Osteocyte (in vitro differentiated cells): ENCODE measurements at places on chromosomes 4 and X. TPM values are rescaled to one million over a fixed set of nuclear protein-coding genes. Genes with fewer than 3 reads are reported as not detected.
A peak's percentile ranks its signal among the peaks of the same experiment; 100 is the strongest.

- H3K27me3 ChIP-seq: no peaks in the 10 kb centered on the region
- DNase-seq: no peak
- H3K27ac ChIP-seq: no peak overlapping the region
- no peaks in the 10 kb centered on the region for H3K4me1 ChIP-seq
- H3K4me3 ChIP-seq: no peak overlapping the region
These were observed 1188.1 kb downstream of the PCDH7 start for GRCh38 chr4:31908261-31908660.

DNA sequence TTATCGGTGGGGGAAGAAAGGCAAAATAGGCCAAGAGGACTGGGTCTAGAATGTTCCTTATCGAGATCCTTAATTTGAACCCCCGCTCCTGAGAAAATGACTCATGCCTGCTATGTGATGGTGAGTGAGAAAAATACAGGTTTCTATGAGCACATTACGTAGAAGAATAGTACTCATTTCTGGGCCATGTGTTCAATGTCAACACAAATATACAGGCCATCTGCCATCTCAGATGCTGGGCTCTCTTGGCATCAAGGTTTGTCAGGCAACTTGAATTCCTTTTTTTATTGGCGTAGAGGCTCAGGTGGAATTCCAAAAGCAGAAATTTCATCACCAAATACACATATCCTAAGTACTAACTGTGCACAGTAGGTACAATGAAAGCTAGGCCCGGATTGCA is 81.4 kb upstream of the TRIM2 start:
- H3K27ac ChIP-seq: no peak overlapping the region
- no peaks in the 10 kb centered on the region for H3K27me3 ChIP-seq
- H3K4me3 ChIP-seq: no peak overlapping the region
- peaks cover 11% of the 10 kb centered on the region for H3K4me1 ChIP-seq
- no peak for DNase-seq

- H3K27ac ChIP-seq: no peak overlapping the region
- DNase-seq: no peak
- H3K4me1 ChIP-seq: peaks cover 31% of the 10 kb centered on the region
- H3K4me3 ChIP-seq: no peak overlapping the region
These were observed 116.8 kb downstream of the SMIM20 start for GRCh38 chr4:26030780-26031179.

- H3K4me3 ChIP-seq: peak overlapping the region; percentile 62
- peaks cover 25% of the 10 kb centered on the region for H3K27me3 ChIP-seq
- H3K4me1 ChIP-seq: peaks cover 6% of the 10 kb centered on the region
- H3K36me3 ChIP-seq: no peaks in the 10 kb centered on the region
These were observed 645 bp downstream of the APLN start for GRCh38 chrX:129653971-129654651.

DNA sequence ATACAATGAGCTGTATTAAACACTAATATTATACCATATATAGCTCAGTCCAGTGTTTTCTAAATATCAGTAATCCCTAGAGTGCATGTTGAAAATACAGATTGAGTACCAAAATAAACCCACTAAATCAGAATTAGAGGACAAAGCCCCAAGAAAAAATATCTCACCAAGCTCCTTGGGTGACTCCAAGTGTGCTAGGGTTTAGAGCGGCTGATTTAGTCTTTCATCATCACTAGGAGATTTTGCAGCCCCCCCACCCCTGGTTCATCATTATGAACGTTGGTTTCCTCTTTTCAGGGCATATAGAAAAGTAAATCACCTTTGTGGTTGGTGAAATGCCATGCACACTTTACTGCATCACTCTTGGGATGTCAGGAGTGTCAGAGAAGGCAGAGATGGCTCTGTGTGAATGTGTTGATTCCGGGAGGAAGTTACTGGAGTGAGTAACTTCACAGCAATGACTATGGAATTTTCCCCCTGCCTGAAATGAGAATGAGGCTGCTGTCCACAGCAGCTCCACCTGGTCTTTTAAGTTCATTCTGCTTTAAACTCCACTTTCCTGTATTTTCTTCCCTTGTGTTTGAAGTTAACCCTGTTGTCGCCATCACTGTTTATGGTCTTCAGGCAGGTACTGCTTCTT is 25.2 kb upstream of the ANAPC4 start:
- DNase-seq: no peak
- peaks cover 8% of the 10 kb centered on the region for H3K36me3 ChIP-seq
- no peak overlapping the region for H3K4me3 ChIP-seq
- H3K27ac ChIP-seq: no peak overlapping the region
- no peaks in the 10 kb centered on the region for H3K27me3 ChIP-seq

DNA sequence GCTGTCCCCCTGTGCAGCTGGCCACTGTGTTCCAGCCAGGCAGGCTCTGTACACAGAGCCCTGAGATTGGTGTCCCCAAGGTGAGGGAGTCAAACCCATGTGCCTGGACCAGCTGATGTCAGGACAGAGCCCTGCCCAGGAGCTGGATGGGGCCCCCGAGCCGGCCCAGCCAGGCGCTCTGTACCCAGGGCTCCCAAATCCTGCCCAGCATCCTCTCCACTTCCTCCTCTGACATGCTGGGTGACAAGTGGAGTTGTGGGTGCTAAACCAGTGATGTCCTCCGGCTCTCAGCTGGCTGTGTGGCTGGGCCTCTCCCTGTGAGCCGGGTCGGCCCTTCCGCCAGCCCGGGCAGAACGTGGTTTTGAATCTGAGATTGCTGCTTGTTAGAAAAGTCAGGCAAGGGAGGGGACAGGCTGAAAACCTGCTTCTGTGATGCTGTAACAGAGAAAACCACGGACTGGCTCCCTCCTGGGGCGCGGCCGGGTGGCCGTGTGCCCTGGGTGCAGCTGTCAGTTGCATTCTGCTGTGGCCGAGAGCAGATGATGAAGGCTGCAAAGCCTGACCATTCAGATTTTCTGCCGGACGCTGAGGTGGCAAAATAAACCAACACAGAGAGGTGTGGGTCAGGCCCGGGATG is 7.9 kb upstream of the CPLX1 start:
- no peak overlapping the region for H3K4me3 ChIP-seq
- peaks cover 1% of the 10 kb centered on the region for H3K27me3 ChIP-seq
- H3K36me3 ChIP-seq: no peaks in the 10 kb centered on the region
- H3K4me1 ChIP-seq: no peaks in the 10 kb centered on the region
- H3K27ac ChIP-seq: no peak overlapping the region
- DNase-seq: no peak

DNA sequence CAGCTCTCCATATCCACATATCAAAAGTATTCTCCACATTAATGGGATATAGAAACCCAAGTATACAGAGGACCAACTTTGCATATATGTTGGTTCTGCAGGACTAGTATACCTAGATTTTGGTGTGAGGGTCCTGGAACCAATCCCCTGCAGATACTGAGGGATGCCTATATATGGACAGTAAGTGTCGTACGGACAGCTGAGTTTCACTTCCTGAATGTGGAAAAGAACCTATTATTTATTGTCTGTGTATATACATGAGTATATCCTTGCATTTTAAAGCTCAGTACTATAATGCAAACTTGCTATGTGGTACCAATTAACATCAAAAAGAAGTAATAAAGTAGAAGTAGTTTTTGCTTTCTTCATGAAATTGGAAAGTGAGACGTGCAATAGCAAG is 101.9 kb downstream of the FBXW7 start:
- DNase-seq: no peak
- H3K27ac ChIP-seq: no peak overlapping the region
- no peaks in the 10 kb centered on the region for H3K27me3 ChIP-seq
- peaks cover 3% of the 10 kb centered on the region for H3K4me1 ChIP-seq
- no peak overlapping the region for H3K4me3 ChIP-seq

TMEM150C gene
- 1.3 and 1.6 TPM in 2 replicates for total RNA-seq
